ENCODE measurements at places on chromosomes 4 and X. TPM values are rescaled to one million over a fixed set of nuclear protein-coding genes. Genes with fewer than 3 reads are reported as not detected.
A peak's percentile ranks its signal among the peaks of the same experiment; 100 is the strongest.

GRCh38 chr4:8403173-8403753 is 37.3 kb downstream of the ACOX3 start:
- no peaks in the 10 kb centered on the region for H3K4me1 ChIP-seq
- H3K36me3 ChIP-seq = peaks cover 42% of the 10 kb centered on the region
- no peak overlapping the region for H3K4me3 ChIP-seq
- H3K27me3 ChIP-seq = no peaks in the 10 kb centered on the region

GRCh38 chr4:140296335-140297220 is 76.9 kb upstream of the SCOC start:
- DNase-seq = peak; percentile 18
- H3K4me3 ChIP-seq = no peak overlapping the region
- no peaks in the 10 kb centered on the region for H3K27me3 ChIP-seq
- H3K27ac ChIP-seq = no peak overlapping the region
- H3K4me1 ChIP-seq = no peaks in the 10 kb centered on the region

GRCh38 chr4:109298279-109299010 is 4.0 kb downstream of the COL25A1 start:
- H3K4me3 ChIP-seq = no peak overlapping the region
- H3K27me3 ChIP-seq = peaks cover 21% of the 10 kb centered on the region
- DNase-seq = no peak
- no peaks in the 10 kb centered on the region for H3K4me1 ChIP-seq

DNA sequence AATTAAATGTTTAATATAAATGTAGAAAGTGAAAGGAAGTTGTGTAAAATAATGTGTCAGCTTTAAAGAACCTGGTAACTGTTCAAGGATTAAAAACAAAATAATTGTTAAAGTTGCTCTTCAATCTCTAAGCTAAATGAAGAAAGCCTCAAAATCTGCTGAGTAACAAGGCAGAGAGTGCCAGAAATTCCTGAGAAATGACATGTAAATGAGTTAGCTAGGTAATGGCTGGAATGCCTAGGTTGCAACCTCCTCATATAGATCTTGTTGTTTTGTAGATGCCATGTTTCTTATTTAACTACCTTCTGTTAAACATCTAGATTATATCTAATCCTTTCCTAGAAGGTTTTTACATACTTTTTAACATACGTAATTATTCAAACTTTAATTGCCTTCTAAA is 763.6 kb upstream of the AGA start:
- H3K4me3 ChIP-seq = no peak overlapping the region
- no peaks in the 10 kb centered on the region for H3K4me1 ChIP-seq
- H3K36me3 ChIP-seq = no peaks in the 10 kb centered on the region
- H3K27me3 ChIP-seq = no peaks in the 10 kb centered on the region
- no peak for DNase-seq
- no peak overlapping the region for H3K27ac ChIP-seq

- no peak overlapping the region for H3K27ac ChIP-seq
- no peaks in the 10 kb centered on the region for H3K27me3 ChIP-seq
- H3K4me3 ChIP-seq = no peak overlapping the region
- H3K4me1 ChIP-seq = no peaks in the 10 kb centered on the region
These were observed 365.7 kb downstream of the PPP3CA start for GRCh38 chr4:100981447-100982204.

DNA sequence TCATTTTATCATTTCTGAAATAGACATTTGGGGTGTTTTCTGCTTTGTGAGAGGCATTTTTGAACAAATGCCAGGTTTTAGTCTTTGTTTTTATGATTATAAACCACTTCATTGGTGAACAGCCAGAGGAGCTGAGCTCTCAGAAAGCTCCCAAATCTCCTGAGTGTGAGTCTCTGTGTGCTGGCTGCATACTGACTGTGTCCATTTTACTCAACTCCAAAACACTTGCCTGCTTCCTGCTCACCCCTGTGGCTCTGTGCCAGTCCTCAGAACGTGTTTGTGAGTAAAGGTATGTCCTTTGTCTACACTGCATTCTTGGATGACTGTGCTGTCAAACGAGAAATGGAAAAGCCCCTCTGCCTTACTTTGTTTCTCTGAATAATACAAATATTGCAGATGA is 5.4 kb upstream of the LRAT start:
- no peaks in the 10 kb centered on the region for H3K27me3 ChIP-seq
- H3K36me3 ChIP-seq = no peaks in the 10 kb centered on the region
- H3K4me1 ChIP-seq = peaks cover 12% of the 10 kb centered on the region
- no peak for DNase-seq

DNA sequence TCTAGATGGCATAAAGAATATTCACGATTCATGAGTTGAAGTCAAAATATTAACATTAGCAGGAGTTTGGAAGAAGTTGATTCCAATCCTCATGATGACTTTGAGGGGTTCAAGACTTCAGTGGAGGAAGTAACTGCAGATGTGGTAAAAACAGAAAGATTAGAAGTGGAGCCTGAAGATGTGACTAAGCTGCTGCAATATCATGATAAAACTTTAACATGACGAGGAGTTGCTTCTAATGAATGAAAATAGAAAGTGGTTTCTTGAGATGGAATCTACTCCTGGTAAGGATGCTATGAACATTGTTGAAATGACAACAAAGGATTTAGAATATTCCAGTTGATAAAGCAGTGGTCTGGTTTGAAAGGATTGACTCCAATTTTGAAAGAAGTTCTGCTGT is 70.1 kb upstream of the TMLHE start:
- H3K27ac ChIP-seq = no peak overlapping the region
- no peaks in the 10 kb centered on the region for H3K4me1 ChIP-seq
- H3K4me3 ChIP-seq = no peak overlapping the region
- no peak for DNase-seq
- no peaks in the 10 kb centered on the region for H3K36me3 ChIP-seq

DNA sequence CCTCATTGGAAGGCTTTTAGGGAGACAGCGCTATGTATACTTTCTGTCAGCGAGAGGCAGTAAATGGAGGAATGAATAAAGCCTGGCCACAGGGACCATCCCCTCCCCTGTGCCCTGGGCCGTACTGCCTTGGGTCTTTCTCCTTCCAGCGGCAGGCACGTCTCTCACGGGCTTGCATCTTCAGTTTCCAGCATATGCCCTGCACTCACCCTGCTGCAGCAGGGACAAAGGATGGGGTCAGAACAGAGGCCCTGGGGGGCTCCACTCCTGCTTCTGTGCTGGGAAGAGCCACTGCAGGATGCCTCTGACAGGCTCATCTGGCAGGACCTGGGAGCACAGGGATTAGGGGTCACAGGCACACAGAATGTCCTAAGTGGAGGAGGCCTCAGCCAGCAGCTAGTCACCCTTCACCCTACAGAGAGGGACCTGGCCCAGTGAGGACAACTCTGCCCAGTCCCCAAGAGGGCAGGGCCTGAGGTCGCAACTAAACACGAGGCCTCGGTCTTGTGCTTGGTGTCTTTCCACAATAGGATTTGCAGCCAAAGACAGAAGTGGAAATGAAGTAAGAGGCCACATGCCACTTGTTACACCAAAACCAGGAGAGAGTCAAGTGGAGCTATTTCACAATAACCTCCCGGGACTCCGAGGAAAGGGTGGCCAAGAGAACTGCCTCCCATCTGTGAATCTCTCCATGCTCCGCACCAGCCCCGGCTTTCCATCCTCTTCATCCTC is 150.8 kb downstream of the AFAP1 start:
- no peak overlapping the region for H3K4me3 ChIP-seq
- H3K27ac ChIP-seq = no peak overlapping the region
- H3K27me3 ChIP-seq = no peaks in the 10 kb centered on the region
- no peaks in the 10 kb centered on the region for H3K36me3 ChIP-seq

- H3K4me3 ChIP-seq = no peak overlapping the region
- H3K27me3 ChIP-seq = no peaks in the 10 kb centered on the region
- no peak overlapping the region for H3K27ac ChIP-seq
- no peak for DNase-seq
- no peaks in the 10 kb centered on the region for H3K4me1 ChIP-seq
These were observed 127.3 kb upstream of the NKX1-1 start for GRCh38 chr4:1533501-1534064.

DNA sequence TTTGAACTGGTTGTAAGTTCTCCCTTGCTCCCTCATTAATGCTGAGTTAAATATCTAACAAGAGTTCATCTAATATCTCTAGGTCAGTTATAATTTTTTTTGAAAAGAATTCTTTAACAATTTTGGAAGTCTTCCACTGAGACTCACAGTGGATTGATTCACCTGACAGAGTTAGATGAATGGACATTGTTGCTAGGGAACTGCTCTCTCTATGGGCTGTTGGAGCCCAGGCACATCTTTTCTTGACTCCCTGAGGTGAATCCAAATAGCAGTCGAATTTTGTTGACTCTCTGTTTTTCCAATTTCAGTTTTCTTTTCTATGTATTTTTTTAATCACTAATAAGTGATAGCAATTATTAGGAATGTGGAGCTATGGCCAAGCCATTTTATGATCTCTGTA is 996.1 kb upstream of the PABPC4L start:
- DNase-seq = no peak
- no peaks in the 10 kb centered on the region for H3K36me3 ChIP-seq
- H3K27ac ChIP-seq = no peak overlapping the region
- H3K4me1 ChIP-seq = no peaks in the 10 kb centered on the region
- no peaks in the 10 kb centered on the region for H3K27me3 ChIP-seq

- no peak overlapping the region for H3K27ac ChIP-seq
- H3K36me3 ChIP-seq = no peaks in the 10 kb centered on the region
- no peak for DNase-seq
- no peaks in the 10 kb centered on the region for H3K4me1 ChIP-seq
These were observed 13.4 kb upstream of the RP2 start for GRCh38 chrX:46823481-46823880.

- H3K4me3 ChIP-seq = no peak overlapping the region
- no peak overlapping the region for H3K27ac ChIP-seq
- H3K36me3 ChIP-seq = no peaks in the 10 kb centered on the region
- DNase-seq = no peak
- H3K4me1 ChIP-seq = no peaks in the 10 kb centered on the region
These were observed 61.5 kb upstream of the MAGEB2 start for GRCh38 chrX:30153881-30154260.

DNA sequence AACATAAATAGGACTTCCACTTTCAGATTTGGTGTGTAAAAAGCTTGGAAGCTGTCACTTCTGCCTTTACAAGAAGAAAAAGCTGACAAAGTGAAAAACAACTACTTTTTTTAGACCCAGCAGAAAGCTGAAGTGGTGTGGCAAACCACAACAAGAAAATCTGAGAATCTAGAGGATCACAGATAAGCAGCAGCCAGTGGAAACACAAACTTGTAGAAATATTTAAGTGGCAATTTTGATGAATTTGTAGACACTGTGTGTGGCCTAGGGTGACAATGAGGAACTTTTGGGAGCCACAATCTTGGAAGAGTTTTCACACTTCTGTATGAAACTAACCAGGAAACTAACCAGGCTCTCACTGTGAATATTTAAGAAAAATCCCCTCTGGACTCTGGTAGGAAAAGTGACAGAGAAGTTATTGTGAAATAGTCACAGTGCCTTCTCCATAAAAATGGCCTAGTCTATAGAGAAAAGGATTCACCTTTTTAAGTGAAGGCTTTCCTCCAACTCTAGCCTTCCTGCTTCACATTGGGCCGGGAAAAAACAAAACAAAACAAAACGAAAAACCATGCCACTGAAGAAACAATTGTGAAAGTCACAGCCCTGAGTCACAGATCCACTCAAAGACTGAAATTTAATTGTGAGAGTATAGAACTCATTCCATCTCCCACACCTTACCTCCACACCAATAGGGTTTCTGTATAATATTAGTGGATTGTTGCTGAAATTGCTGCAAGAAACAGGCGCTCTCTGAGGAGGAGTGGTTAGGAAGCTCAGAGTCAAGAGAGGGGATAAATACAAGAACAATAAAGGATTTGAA is 26.7 kb upstream of the GUCY1A1 start:
- no peak overlapping the region for H3K4me3 ChIP-seq
- no peak for DNase-seq
- H3K27ac ChIP-seq = no peak overlapping the region
- H3K4me1 ChIP-seq = no peaks in the 10 kb centered on the region

- DNase-seq = no peak
- H3K4me3 ChIP-seq = no peak overlapping the region
- no peaks in the 10 kb centered on the region for H3K36me3 ChIP-seq
- no peaks in the 10 kb centered on the region for H3K4me1 ChIP-seq
- no peak overlapping the region for H3K27ac ChIP-seq
These were observed 615.3 kb downstream of the PDHA2 start for GRCh38 chr4:96455045-96455720.

GRCh38 chr4:9704551-9705332 is 76.7 kb upstream of the DRD5 start:
- no peak for DNase-seq
- H3K27ac ChIP-seq = no peak overlapping the region
- H3K36me3 ChIP-seq = no peaks in the 10 kb centered on the region
- H3K4me1 ChIP-seq = no peaks in the 10 kb centered on the region

- no peaks in the 10 kb centered on the region for H3K27me3 ChIP-seq
- no peak overlapping the region for H3K27ac ChIP-seq
These were observed 34.5 kb downstream of the ZFX start for GRCh38 chrX:24184018-24184417.

DNA sequence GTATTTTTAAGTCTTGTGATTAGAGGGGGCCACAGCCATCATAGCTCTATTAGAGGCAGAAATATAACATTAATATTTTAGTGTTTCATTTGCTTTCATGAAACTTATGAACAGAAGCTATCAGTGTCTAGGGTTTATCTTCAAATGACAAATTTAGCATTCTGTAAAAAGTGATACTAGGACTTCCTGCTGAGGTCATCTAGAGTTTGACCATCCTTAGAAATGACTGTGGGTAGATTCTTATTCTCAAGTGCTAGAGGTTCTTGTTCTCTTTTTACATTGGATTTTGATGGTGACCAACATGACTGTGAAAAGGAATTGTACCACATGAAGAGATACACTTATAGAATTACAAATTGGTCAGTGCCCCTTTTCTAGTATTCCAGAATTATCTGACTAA is 568.6 kb downstream of the RPA4 start:
- no peaks in the 10 kb centered on the region for H3K36me3 ChIP-seq
- DNase-seq = no peak

The FAM47B gene
- total RNA-seq = not detected

The NHSL2 gene
- total RNA-seq = 1.7 TPM

The SPANXA2 gene
- total RNA-seq = not detected

The PCDH18 gene
- 16.0 TPM for total RNA-seq

The MAD2L1 gene
- total RNA-seq = 0.83 TPM

The NCAPG gene
- 21.5 TPM for total RNA-seq

The MAGEC1 gene
- not detected for total RNA-seq

The TMSB15C gene
- 1.6 TPM for total RNA-seq

The SLC39A8 gene
- 9.1 TPM for total RNA-seq

The UBQLN2 gene
- 24.3 TPM for total RNA-seq

The RRH gene
- not detected for total RNA-seq

The PCYT1B gene
- not detected for total RNA-seq

The NUDT11 gene
- total RNA-seq = not detected
